NCI-H187 (cell line): ENCODE measurements at places on chromosomes 6 and 20.

- no peak for DNase-seq
Measured at GRCh38 chr20:16491294-16491905, 81.8 kb downstream of the KIF16B start.

- DNase-seq, result no peak
Measured at GRCh38 chr6:127415096-127415495, 44.1 kb downstream of the KIAA0408 start.

DNA sequence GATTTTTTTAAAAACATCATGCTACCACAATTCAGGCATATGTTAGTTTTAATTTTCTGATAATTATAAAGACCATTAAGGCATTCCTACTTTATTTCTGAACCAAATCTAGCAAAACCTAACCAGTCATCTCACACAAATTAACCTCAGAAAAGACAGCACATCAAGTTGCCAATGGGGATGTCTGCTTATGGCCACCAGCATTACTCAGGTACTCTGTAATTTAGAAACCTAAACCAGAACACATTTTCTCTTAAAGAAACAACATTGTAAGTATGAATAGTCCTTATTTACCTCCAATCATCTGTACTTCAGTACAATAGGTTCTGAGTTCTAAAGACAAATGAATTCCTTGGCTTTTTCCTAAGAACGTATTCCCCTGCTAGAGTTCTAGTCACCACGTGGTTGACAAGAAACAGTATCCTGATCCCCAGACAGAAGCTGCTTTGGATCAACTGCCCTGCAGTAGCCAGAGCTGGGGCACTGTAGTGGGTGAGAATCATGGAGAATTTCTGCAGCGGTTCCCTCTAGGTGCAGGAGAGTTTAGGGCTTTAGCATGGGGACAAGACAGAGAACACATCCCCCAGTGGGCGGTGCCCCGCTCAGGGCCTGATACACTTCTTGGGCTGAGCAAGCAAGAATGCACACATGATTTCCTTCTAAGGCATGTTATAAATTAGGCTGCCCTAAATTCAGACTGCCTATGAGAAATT is 15.4 kb downstream of the GCLC start:
- DNase-seq, result no peak

GRCh38 chr6:13026557-13026956 is 301.8 kb downstream of the TBC1D7 start:
- no peak for DNase-seq

- no peak for DNase-seq
Measured at GRCh38 chr6:23611776-23612381, 514.1 kb upstream of the NRSN1 start.

DNA sequence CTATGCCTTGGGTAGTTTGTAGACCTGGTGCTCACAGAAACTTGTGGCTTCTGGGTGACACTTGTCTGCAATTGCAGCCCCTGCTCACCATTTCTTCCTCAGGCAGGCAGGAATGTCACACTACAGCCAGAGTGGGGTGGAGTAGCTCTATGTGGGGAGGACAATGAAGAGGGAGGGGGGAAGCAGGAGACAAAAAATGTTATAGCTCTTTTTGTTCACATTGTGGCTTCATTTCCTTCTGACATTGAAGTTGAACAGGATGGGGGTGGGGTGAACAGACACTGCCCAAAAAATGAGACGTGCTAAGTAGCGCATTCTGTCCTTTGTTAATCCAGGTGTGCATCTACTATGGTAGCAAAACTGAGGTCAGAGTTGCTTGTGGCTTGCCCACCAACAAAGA is at the start of gene THEMIS:
Gene THEMIS, minus strand, starts transcription at position 124 of the 400 bp plus-strand sequence. CDS start 126 bp downstream, outside the sequence.
- no peak for DNase-seq

- DNase-seq, result no peak
Measured at GRCh38 chr6:150263765-150264404, 104.9 kb upstream of the IYD start.

DNA sequence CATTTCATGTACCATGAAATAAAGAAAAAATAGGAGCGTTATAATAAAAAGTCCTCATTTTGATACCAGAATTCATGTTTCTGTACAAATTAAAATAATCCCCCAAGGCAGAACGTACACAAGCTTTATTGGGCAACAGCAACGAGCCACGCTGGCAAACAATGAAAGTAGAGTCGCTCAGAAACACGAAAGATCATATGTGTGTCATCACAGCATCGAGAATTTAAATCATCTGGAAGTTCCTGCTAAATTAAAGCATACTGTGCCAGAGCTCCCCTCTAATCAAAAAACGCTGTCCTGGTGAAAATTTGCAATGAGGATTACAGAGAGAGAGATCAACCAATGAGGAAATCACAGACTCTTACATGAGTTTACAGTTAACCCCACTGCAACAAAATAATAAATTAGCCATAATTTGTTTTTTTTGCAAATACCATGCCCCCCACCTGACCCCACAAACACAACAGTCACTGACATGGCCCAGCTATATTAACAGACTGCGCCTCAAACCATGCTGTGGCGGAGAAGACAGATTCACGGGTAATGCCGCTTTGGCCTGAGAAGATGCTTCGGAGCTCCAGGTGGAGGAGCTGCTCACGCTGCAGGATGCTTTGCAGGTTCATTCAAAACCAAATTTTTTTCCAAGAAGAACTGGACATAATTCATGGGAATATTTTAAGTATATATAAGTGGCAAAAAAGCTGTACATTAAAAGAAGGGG is 54.3 kb upstream of the NFATC2 start:
- DNase-seq, result no peak

GRCh38 chr6:26175428-26176181 is 88.4 kb downstream of the HFE start:
- DNase-seq, result no peak

GRCh38 chr6:56282391-56282790 is 35.0 kb upstream of the COL21A1 start:
- DNase-seq, result no peak

GRCh38 chr6:6546318-6547109 is 42.0 kb upstream of the LY86 start:
- peak; percentile 36 for DNase-seq

DNA sequence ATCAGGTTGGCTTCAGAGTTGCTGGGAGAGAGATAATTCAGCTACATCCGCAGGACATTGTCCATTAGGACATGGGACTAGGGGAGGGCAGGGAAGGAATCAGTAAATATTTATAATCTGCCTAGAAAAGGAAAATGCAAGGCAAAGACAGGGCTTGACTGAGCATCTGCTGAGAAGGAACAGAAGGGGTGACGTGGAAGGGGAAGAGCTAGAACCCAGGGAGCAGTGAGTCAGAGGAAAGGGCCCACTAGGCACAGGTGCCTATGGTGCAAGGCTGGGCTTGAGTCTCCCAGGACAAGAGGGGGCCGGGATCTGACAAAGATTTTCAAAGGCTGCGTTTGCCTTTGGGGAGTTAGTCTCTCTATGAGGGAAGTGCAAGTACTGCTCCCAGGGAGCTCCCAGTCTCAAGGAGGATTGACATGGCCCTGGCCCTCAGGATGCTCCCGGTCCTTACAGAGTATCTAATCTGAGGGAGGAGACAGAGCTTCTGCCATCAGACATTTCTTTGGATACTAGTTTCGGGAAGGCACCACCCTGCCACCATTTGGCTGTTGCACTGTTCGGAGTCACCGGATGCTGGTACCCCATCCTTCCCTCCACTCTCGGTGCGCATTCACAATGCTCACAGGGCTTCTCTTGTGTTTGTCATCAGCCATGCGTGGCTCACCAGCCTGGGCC is 21.9 kb downstream of the VEGFA start:
- DNase-seq, result no peak

- DNase-seq, result no peak
Measured at GRCh38 chr6:2765896-2766766, 938 bp downstream of the WRNIP1 start.

DNA sequence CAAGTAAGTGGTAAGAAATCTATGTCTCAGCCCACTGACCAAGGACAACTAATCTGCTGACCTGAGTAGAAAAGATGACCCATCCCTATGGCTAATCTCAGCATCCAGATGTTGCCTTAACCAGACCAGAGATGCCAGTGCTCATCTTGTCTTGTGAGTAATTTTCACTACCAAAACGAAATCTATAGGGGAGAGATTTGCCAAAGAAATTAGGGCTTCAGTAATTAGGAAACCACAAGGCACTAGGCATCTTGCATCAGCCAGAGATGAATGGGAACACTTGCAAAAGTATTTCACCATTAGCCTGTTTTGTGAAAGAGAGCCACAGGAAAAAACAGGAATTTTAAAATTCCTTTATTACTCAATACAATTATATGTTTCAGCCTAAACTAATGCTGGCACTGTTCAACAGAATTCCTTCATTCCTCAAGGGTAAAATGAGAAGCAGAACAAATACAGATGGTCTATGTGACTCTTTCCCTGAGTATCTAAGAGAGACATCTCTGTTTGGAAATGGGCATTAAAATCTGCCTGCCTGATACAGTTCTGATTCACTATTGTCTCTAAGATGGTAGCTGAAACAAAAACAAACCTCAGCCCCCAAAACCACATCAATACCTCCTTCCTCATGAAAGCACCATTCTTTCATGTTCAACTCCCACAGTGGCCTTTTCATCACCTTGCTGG is 87.8 kb downstream of the GMDS start:
- DNase-seq, result no peak

GRCh38 chr6:16623029-16623653 is 138.1 kb downstream of the ATXN1 start:
- DNase-seq, result no peak

GRCh38 chr6:158718461-158719046 is 68.7 kb downstream of the SYTL3 start:
- DNase-seq, result no peak

GRCh38 chr20:25061821-25062530 is 4.0 kb upstream of the ACSS1 start:
- DNase-seq, result no peak

DNA sequence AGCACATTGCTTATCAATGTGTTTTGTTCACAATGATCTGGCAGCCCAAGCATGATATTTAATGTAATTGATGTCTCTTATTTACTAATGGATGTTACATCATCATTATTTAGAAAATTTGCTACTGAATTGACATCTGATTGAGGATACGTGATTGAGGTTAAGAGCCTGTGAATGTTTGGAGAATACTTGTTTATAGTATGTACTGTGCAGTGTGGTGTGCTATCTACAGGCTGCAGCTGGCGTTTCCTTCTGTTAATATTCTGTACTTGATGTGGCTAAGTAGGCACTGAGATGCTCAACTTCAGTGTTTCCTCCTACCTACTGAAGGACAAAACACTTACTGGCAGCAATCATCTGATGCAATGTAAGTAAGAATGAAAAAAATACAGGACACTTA is 709.6 kb upstream of the FLRT3 start:
- DNase-seq, result no peak

DNA sequence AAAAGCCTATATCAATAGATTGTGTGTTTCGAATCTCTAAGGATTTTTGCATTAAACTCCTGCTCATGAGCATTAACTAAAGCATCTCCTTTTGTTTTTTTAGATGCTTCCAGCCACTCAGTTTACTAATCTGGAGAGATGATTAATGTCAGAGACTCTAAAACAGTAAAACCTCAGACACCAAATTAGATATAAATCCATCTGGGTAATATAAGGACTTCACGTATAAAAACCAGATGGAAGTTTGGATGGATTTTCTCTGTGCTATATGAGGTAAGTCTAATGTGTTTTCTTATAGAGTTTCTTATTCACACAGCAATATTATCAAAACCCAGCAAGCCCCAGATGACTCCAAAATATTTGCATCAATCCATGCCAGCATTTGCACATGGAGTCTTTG is 137.2 kb downstream of the SYNE1 start:
- DNase-seq, result no peak

DNA sequence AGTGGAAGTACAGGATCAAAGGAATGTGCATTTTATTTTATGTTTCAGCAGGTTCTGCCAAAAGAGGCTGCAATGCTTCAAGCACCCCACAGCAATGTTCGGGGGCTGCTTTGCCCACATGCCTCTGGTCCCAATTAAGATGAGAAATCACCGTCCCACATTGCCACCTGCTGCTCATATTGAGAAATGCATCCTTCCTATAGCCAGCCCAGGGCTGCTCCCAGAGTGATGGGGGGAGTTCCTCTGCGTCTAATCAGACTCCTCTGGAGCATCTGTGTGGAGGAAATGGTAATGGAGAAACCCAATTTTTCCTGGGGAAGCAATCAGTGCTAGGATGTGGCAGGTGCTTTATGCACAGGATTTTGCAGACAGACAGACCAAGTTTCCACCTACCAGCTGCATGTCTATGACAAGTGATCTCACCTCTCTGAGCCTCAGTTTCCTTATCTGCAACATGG is 33.7 kb downstream of the PTGIS start:
- DNase-seq, result peak; percentile 31
